CD4-positive, alpha-beta T cell treated with Interferon alpha-2 for 1 hour (primary cell): ENCODE measurements at places on chromosomes 16 and 17.

GRCh38 chr17:29579866-29580771 lies 9.3 kb downstream of the GIT1 start:
- peak; percentile 92 for DNase-seq

- DNase-seq, result peak; percentile 85
These were observed at the start of gene PLD2 for GRCh38 chr17:4806777-4807604. Gene PLD2 (plus strand): TSS chr17:4807152. CDS start chr17:4807773, 621 bp downstream.

DNA sequence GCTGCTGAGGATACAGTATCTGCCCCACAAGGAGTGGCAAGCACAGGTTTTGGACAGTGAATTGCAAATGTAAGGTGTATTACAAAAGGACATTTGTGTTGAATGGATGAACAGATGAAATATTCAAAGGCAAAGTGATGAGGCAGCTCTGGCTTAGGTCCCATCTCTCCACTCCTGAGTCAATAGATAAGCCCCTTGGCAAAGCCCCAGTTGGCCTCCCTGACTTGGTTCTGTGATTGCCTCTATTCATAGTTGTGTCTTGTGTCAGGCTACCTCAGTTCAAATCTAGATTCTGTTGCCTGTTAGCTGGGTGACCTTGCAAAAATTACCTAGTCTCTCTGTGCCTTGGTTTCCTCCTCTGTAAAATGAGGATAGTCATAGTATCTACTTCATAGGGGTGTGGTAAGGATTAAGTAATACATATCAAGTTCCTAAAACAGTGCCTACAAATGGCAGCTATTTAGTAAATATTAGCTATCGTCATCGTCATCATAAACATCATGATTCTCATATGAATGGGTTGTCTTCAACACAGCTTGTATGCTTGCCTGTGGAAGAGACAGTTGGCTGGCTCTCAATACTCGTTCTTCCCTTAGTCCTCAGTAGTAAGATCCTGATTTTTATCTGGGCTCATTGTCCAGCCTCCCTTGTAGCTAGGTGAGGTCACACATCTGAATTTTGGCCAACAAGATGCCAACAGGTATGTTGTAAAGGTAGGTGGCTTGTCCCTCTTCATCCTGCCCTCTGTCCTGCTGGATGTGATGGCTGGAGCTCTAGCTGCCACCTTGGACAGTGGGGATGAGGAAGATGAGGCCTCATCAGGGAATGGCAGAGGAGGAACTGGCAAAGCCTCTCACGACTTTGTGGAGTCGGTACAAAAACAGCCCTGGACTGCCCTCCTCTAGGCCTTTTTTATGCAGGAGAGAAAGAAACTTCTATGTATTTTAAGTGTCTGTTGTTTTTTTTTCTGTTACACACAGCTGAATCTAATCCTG lies 2.1 kb upstream of the MFAP4 start:
- DNase-seq, result no peak

DNA sequence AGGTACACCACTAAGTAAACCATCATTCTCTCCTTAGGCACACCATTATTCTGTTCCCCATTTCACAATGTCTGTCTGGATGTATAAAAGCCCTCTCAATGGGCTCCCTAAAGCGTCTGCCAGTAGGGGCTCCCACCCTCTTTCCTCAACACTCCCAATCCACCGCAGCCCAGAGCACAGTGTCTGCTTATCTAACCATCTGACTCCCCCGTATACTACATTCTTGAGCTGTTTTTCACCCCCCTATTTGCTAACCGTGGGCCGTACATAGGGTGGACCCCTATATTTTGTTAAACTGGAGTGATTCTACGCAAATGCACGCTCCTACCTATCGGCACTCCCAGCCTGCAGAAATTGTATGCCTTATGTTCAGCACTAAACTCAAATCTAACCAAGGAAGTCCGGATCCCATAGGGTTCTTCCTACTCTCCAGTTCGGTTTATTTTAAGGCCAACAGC lies 685 bp upstream of the PSMD3 start:
- DNase-seq, result no peak

GRCh38 chr17:42118545-42118944 lies 2.6 kb downstream of the KAT2A start:
- peak; percentile 49 for DNase-seq
